ENCODE measurements at places on chromosomes 7 and 10. TPM values are rescaled to one million over a fixed set of nuclear protein-coding genes. Genes with fewer than 3 reads are reported as not detected.

DNA sequence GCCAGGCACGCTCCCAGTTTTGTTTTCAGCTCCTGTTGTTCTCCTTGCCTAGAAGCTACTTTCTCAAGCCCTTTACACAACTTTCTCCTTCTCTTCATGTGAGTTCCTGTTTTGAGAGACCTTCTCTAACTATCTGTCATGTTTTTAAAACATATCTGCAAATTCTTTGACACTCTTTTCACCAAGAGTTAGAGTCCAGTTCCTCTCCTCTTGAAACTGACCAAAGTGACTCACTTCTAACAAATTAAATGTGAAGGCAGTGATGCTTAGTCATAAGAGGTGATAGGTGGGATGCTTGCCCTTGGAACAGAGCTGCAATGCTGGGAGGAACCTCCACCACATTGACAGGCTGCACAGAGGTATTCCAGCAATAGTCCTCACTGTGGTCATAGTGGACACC is 25.3 kb downstream of the ZSCAN25 start:
- no peak for DNase-seq

GRCh38 chr7:134703782-134704181 is 57.1 kb downstream of the BPGM start:
- DNase-seq: no peak

DNA sequence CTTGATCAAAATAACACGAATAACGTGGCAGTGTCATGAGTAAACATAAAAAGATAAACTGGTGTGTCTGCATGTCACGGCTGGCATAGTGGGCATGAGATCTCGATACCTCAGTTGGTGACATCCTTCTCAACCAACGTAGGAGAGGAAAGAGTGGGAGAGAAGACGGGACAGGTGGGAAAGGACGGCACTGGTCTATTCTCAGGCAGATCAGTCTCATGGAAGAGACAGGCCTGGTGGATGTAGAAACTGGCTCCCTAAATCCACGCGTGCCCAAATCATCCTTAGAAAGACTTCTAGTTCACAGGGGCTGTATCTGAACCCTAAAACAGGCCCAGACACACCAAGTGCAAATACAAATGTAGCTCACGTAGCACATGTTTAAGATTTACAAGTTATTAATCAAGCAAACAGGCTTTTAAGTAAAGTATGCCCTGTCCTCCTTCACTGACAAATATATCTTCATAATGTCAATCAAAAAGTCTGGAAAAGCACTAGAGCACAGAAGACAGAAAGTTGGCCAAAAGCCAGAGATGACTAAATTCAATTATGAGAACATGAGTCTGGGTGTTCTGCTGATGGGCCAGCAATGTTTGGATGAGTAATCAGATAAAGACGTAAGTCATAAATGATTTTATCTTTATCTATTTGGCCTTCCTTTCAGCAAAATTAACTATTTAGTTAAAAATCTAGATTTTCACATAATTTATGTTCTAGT is 56.3 kb downstream of the SFMBT2 start:
- no peak for DNase-seq

GRCh38 chr7:53657586-53657985 is 622.2 kb downstream of the POM121L12 start:
- DNase-seq: no peak

- DNase-seq: no peak
Measured at GRCh38 chr7:19181634-19182033, 36.4 kb upstream of the FERD3L start.

DNA sequence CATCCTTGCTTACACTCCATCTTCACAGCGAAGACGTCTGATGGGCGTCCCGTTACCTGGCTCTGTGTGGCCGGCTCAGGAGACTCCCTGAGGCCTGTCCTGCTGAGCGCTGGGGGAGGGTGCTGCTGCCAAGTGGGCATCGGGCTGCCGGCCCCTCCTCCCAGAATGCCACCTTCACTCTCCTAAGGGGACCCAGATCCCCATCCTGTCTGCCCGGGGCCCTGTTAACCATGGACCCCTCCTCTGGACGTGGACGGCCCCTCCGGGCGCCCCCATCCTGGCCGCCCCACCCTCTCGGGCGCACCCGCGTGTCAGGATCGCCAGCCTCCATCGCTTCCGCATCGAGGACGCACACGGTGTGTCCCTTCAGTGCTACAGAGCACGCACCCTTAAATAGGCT is 7.3 kb upstream of the FOXL3 start:
- no peak for DNase-seq

GRCh38 chr10:78185693-78186055 is 152.0 kb downstream of the RPS24 start:
- DNase-seq: no peak

DNA sequence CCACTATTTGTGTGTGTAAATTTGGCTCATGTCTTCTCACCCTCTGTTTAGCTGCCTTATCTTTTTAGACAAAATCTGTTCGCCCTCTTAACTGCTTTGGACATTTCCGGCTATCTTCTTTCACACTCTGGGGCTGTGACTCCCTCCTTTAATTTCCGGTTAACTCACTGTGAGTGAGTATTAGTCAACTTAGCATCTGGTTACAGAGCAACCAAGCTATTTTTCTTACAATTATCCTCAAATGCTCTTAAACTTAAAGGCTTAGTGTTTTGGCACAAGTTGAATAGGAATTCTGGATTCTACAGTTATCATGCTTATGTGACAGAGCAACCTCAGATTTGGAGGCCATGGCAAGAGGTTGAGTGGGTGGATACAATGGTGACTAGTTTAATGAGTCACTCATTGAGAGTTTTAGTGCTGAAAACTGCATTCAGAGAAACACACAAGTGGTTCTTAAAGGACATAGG is 177.6 kb upstream of the SEMA3A start:
- no peak for DNase-seq

DNA sequence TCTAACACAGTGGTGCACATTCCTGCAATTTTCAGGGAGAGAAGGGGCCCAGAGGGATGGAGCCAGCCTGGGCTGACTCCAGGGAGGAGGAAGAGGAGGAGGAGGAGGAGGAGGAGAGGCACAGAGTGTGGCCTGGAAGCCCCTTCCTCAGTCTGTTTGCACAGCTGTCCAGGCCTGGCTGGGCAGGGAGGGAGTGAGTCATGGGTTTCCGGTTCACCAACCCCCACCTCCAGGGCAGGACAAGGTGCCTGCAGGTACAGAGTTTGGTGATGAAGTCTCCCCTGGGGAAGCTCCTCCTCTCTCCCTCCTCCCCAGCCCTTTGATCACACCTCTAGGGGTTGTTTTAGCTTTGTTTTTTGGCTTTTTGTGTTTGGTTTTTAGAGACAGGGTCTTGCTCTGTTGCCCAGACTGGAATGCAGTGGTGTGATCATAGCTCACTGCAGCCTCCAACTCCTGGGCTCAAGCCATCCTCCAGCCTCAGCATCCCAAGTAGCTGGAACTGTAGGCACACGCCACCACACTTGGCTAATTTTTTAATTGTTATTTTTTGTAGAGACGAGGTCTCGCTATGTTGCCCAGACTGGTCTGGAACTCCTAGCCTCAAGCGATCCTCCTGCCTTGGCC is 77.5 kb upstream of the CUX1 start:
- no peak for DNase-seq

DNA sequence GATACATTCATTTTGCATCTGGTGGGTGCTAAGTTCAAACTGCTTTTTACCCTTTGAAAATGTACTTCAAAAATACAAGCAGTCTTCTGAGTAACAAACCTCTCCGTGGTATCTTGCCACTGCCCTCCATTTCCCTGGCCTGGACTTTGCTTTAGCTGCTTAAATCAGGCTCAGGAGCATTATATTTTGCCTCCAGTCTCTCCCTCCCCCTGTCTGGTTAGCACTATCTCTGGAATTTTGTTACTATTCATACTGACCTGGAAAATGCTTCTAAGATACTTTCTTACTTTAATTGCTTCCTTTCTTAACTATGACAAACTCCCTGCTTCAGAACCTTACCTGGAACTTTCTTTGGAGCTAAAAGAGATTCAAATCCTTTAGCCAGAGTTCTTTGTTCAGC is 369.8 kb downstream of the GFRA1 start:
- no peak for DNase-seq

DNA sequence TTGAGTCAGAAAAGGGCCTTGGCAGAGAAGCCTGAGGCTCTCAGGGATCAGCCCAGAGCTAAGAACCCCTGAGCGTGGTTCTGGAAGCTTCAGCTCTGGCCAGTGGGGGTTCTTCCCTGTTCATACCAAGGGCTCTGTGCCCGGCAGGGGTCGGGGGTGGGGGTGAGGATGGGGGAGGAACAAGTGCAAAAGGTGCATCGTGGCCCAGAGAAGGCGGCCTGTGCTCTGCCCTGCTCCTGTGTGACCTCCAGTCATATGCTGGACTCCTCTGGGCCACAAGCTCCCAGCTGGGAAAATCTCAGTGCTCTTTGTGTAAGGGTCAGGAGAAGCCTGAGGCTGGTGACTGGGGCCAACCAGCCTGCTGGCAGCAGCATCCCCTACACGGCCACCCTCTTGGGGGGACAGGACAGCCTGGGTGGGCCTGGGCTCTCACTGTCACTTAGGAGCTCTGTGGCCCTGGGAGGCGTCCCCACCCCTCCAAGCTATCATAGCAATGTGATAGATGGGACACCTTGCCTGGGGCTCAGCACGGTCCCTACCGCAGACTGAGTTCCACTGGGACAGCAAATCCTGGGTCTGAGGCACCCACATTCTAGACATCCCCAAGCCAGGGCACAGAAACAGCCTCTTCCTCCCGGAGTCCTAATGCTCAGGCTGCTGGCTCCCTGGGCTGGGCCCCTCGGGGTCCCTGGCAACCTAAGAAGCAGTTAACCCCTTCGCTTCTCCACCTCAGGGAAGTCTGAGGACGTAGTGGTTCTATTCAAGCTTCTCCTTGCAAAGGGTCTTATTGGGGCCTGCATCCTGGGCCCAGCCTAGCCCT is 2.5 kb downstream of the MMRN2 start:
- DNase-seq: no peak

GRCh38 chr10:83037653-83038052 is 1101.7 kb upstream of the GHITM start:
- no peak for DNase-seq

DNA sequence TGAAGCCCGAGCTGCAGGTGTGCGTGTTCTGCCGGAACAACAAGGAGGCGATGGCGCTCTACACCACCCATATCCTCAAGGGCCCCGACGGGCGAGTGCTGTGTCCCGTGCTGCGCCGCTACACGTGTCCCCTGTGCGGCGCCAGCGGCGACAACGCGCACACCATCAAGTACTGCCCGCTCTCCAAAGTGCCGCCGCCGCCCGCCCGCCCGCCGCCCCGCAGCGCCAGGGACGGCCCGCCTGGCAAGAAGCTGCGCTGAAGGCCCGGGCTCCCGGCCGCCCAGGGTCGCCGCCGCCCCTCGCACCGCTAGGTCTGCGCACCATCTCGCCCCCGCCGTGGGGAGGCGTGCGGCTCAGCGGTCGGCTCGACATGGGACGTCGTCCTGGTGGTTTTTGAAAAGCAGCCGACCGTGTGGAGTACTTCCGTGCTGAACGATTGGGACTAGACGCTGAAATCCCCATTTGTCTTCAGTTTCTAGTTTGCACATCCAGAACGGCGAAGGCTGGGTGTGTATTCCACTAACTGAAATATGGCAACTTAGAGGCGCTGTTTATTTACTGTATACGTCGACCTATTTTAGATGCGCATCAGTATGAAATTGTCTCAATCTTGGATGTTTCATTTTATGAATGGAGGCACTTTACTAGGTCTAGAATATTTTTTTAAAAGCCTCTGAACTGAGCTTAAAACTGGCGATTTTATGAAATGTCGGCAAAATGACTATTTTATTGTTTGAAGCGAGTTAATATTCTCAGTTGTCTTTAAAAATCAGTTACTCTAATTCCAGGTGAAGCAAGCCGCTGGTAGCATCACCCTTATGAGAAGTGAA is 1.1 kb downstream of the NANOS1 start:
- DNase-seq: peak; percentile 80

- no peak for DNase-seq
Measured at GRCh38 chr10:4718544-4718943, 107.5 kb upstream of the AKR1E2 start.

DKK1 gene
- 3.1 TPM for total RNA-seq

SFTPA1 gene
- total RNA-seq: not detected

NOM1 gene
- 18.0 TPM for total RNA-seq

SLC39A12 gene
- not detected for total RNA-seq

C7orf57 gene
- not detected for total RNA-seq

CXCL12 gene
- 2.2 TPM for total RNA-seq

CDHR1 gene
- total RNA-seq: 6.1 TPM

SAMD9L gene
- total RNA-seq: not detected

MAP3K8 gene
- total RNA-seq: 1.7 TPM

NCF1 gene
- 0.54 TPM for total RNA-seq
